ENCODE measurements at places on chromosomes 1 and 21.

DNA sequence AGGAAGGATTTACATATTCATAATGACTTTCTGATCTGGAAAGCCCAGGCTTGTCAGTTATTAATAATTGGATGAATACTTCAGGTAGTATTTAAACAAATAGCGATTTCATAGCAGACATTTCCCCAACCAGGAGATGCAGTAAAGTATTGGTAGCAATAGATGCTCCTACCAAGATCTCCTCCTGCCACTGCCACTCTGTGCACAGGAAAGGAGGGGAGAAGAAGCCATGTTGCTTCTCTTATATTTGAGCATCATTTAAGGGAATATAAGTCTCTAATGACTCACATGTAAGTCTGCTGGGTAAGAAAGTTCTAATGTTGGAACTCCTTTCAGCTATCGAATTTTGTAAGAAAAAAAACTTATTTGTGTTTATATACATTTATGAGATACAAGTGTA, 420 bp upstream of the IFI16 start:
- DNase-seq, result no peak

- DNase-seq, result no peak
These were observed 8.2 kb upstream of the IRF2BP2 start for GRCh38 chr1:234617986-234618736.

GRCh38 chr1:232627645-232628334, 2.1 kb downstream of the SIPA1L2 start:
- DNase-seq, result no peak

GRCh38 chr1:27005648-27006496, 6.8 kb downstream of the TENT5B start:
- no peak for DNase-seq

All from occipital lobe (tissue), 3 donors.